Stimulated activated CD8-positive, alpha-beta memory T cell treated with anti-CD3 and anti-CD28 coated beads, Interleukin-15, amount 100 ng/mL, for 4 hours (primary cell): ENCODE measurements at places on chromosomes 4 and X.

GRCh38 chrX:26783512-26784225 lies 567.7 kb downstream of the MAGEB5 start:
- no peak for DNase-seq

DNA sequence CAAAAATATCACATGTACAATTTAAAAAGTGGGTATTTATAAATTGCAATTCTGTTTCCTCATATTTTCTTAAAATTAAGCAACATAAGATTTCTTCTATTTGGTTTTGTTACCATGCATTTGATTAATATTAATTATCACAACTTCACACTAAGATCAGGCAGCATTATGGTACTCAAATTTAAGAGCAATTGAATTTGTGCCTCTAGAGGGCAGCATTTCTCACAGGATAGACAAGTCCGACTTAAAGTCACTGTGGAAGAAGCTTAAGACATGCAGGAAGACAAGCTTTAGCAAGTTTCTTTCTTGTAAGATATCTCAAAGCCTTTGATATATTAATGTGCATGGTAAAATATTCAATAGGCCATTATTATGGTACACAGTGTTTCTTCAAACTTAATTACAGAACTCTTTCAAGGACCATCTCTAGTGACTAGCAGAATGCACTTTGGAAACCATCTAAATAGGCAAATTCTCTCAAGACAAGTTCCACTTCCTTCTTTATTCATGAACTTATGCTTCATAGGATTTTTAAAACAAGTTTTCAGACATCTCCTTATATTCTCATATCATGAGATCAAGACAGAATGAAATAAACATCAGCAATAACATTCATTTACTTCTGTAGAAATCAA lies 35.0 kb downstream of the FBXW7 start:
- DNase-seq, result no peak

DNA sequence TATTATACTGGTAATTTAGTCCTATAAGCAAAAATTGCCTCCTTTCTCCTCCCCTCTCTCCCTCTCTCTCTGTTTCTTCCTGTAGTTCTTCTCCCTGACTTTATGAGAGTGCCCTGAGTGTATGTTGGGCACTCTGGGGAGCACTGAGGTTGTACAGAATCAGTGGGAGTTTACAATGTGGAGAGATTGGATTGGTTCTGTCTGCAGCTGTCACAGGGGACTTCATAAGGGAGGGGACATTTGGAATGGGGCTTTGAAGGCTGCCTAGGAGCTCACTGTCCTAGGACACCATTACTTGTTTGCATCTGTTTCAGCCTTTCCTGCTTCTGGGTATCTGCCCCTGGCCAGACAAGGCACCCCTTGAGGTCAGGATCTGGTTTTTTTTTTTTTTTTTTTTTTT lies 22.9 kb downstream of the SH3TC1 start:
- no peak for DNase-seq

GRCh38 chr4:61152433-61152832 lies 47.7 kb upstream of the ADGRL3 start:
- no peak for DNase-seq

- DNase-seq, result no peak
These were observed 13.5 kb downstream of the DCHS2 start for GRCh38 chr4:154478128-154478527.

DNA sequence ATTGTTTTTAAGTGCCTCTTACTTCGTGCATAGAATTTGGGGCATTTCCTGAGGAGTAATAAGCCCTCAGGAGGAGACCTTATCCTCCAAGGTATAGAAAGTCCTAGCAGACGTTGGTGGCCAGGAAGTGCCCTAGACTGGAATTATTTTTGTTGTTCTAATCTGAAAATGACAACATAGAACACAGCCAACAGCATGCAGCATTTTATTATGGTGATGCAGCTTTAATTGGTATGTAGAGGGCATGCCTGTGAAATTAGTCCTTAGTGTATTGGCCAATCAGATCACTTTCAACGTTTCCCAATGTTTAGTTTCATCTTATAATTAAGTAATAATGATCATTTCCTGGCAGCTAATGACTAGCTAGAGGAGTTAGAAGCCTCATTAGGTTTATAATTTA lies 199.2 kb downstream of the SHROOM3 start:
- DNase-seq, result no peak

DNA sequence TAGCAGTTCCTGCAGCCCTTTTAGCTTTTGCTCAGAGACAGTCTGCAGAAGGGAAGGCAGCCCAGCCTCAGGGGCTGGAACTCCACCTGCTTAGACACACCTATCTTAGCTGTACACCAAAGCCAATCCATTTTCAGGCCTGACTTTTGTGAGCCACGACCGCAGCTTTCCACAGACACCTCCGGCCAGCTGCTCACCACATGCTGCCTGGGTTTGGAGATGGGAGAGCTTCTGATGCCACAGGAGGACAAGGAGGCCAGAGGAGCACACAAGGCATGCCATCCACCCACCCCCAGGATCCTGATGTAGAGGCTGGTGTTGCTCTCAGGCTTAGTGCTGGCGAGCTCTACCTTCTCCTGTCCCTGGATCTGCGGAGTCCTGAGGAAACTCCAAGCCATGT lies 141.8 kb upstream of the NALF2 start:
- no peak for DNase-seq

DNA sequence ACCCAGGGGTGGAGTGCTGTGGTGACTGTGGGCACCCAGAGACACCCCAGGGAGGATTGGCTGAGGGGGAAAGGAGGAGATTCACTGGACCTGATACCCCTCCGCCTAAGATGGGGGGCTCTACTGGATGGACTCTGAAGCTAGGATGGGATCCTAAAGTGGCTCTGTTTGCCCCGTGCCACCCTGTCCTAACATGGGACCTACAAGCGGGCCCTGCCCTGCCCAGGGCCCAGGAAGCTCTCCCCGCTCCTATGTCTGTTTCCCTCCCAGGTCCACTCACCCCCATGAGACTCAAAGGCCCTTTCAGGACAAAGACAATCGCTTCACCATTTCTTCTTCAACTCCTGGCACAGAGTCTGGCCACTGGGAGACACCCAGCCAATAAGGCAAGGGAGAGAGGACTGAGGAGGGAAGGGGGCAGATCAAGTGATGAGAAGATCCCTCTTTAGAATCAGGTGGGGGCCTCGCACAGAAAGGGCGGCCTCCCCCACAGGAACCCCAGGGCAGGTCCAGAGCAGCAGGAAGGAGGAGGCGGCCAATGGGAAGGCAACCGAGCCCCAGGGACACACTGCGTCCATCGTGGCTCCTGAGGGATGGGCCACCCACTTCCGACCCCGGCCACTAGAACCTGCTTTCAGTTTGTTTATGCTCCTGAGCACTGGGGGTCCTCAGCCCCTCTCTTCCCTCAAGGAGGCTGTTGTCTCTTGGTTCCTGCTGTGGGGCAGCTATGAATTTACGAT lies 155.4 kb downstream of the AFAP1 start:
- DNase-seq, result no peak

DNA sequence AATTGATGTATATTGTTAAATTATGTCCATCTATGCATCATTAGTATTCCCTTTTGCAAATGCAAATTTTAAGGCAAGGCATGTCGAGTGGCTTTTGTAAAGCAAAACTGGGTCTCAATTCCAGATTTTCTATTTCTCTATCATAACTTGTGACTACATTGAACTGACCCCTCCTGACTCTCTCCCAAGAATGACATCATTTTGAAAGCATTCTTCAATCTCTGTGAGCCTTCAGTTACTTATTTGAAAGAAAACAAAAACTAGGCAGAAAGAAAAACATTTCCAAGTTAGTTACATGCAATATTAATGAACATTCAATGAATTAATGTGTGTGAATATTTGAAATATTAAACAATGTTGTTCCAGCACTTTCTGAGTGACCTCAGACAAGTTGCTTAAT lies 314.3 kb upstream of the CLNK start:
- no peak for DNase-seq

DNA sequence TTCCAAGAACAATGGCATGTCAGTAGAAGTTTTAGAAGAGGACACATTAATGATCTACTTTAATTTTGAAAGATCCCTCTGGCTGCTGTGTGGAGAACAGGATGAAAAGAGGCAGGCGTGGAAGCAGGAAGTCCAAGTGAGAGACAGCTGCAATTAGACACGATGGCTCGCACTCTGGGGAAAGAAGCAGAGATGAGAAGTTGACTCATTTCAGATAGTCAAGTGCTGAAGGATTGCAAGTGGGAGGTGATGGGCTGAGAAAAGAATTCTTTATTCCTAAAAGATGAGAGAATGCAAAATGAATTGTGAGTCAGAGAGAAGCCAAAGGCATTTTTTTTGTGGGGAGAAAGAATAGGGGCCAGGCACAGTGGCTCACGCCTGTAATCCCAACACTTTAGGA lies 16.5 kb downstream of the RXFP1 start:
- no peak for DNase-seq

DNA sequence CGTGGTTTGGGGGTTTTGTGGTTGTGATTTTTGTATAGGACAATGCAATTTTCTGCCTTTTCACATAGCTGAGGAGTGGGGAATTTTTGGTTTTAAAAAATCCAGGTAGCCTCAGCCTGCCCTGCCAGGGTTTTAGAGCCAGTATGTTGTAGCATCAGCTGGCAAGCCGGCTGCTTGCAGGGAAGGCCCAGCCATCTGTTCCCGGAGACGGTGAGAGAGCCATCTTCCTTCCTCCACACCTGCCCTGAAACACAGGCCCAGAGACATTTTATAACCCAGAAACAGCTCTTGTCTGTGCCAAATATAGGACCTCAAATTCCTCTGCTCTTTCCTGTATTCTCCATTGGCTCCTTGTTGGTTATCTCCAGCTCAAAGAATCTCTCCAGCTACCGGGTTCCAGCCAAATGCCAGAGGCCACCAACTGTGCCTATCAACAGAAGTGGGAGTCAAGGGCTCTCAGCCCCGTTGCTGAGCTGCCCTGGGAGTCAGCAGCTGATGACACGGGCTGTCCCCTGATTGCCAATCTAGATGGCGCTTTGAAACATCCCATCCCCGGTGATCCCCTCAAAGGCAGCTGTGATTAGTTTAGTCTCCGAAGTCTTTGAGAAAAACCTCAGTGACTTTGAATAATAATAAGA lies 595.2 kb downstream of the MID1IP1 start:
- DNase-seq, result no peak

- no peak for DNase-seq
These were observed 154.9 kb upstream of the BMP3 start for GRCh38 chr4:80875642-80876041.

DNA sequence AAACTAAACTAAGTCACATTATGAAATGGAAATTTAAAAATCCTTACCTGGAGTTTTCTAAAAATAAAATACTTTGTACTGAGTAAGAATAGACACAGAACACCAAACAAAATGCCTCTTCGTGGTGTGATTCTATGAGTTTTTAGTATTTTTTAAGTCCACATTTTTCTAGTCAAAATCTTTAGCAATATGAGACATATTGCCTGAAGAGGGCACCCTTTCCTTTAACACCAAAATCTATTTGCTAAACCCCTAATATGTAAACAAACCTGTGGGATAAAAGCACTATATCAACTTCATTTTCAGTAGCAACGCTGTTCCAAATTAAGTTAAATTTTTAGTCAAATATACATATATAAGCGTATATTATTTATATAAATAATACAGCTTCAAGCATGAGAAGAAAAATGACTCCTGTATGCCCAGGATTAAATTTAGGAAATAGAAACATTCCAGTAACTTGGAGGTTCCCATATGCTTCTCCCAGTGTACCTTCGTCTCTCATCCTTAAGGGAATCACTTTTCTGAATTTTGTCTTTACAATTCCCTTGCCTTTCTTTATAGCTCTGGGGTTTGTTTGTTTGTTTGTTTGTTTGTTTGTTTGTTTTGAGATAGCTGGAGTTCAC lies 23.0 kb upstream of the PGM2 start:
- DNase-seq, result no peak

GRCh38 chr4:139189972-139190371 lies 13.0 kb upstream of the ELF2 start:
- no peak for DNase-seq

GRCh38 chr4:111761531-111761930 lies 383.7 kb upstream of the FAM241A start:
- no peak for DNase-seq

DNA sequence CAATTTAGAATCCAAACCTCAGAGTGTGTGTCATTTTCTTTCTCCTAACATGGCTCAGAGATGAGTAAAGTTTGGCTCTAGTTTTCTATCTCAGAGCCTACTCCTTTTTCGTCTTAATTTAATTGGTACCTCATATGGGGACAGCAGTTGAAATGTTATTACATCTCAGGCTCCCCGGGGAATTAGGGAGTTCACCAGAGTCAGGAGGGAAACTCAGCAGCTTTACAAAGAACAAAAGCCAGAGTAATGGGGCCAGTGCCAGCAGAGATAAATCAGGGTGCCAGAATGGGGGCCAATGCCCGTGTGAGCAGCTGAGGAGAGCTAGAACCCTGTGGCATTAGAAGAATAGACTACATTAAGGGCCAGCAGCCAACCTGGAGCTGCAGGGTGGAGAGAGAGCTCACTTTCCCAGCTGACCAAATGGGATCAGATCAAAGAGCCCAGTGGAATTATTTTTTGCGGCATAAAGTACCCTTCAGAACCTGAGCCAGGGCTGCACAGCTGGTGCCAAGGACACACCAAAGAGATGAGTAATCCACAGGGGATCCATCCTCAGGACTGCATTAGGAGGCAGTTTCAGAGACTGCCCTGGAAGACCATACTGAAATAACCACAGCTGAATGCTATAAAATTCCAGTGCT lies 207.1 kb upstream of the DKK2 start:
- DNase-seq, result no peak

GRCh38 chr4:159444678-159445077 lies 341.8 kb downstream of the RAPGEF2 start:
- DNase-seq, result no peak

DNA sequence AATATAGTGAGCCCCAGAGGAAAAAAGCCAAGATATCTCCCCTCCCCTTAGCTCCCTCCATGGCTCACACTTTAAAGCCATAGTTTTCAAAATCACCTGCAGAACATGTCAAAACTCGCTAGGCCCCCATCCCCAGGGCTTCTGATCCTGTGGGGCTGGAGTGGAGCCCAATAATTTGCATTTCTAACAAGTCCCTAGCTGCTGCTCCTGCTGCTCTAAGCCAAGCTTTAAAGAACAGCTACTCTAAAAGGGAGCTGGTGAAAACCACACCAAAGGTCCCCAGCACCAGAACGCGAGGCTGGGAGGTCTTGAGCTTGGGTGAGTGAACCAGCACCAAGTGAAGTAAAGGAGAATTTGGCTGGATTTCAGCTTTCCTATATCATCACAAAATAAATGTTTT lies 237.1 kb downstream of the ZNF674 start:
- no peak for DNase-seq

DNA sequence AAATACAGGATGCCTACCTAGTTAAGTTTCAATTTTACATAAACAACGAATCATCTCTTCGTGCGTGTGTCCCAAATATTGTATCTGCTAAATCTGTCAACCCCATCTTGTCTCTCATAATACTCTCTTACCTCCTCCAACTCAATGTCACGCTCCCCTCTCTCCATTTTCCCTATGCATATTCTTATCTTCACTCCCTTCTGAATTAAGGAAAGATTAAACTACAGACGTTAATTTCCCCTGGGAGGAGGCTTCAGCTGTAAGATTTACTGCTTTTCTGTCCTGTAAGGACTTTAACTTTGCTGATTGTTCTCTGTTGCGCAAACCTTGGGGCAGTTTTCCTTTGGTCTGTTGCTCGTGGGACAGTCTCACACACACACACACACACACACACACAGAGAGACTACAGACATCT lies 455 bp upstream of the ABCB7 start:
- no peak for DNase-seq

GRCh38 chrX:145405012-145405411 lies 157.7 kb downstream of the SPANXN1 start:
- DNase-seq, result no peak

- DNase-seq, result no peak
These were observed 272.8 kb upstream of the EPHA5 start for GRCh38 chr4:65943076-65943475.
